ENCODE measurements at places on chromosomes 16 and 17. TPM values are rescaled to one million over a fixed set of nuclear protein-coding genes. Genes with fewer than 3 reads are reported as not detected.

DNA sequence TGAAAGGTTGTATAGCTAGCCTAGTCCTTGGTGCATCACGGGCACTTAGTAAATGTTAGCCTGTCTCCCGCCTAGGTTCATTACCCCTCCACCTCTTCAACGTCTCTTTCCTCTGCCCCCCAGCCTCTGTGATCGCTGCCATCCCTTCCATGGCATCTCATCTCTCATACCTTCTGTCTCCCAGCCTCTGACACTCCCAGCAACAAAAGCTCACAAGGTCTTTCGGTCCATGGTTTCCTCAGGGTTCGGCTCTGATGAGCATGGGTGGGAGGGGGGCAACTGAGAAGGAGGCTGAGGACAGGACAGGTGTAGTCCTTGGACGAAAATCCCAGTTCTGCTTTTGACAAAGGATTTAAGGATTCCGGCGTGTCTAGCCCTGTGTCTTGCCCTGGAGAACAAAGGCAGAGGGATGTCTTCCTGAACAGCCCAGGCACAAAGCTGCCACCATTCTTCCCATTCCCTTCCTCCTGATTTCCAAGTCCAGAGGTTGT is 16.7 kb downstream of the CCR7 start:
- no peak for DNase-seq

DNA sequence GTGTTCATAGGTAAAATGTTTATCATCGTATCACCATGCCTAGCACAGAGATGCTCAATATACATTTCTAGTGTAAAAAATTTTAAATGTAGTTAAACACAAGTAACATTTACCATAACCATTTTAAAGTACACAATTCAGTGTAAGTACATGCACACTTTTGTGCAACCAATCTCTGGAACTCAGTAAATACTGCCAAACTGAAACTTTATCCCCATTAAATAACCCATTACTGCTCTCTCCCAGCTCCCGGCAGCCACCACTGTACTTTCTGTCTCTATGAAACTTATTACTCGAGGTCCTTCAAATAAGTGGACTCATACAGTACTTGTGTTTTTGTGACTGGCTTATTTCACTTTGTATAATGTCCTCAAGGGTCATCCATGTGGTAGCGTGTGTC is 29.0 kb downstream of the RMI2 start:
- no peak for DNase-seq

- DNase-seq: no peak
Measured at GRCh38 chr17:44636562-44636961, 19.7 kb upstream of the MEIOC start.

The HOXB4 gene
- 1.1 TPM for total RNA-seq

The PRKCA gene
- 23.0 TPM for total RNA-seq

The RAB11FIP4 gene
- 4.0 TPM for total RNA-seq

The SLC38A8 gene
- total RNA-seq: not detected

The ZFP3 gene
- total RNA-seq: 0.81 TPM

GRCh38 chr16:67163164-67163998 is 1.2 kb upstream of the HSF4 start:
- no peak for DNase-seq

DNA sequence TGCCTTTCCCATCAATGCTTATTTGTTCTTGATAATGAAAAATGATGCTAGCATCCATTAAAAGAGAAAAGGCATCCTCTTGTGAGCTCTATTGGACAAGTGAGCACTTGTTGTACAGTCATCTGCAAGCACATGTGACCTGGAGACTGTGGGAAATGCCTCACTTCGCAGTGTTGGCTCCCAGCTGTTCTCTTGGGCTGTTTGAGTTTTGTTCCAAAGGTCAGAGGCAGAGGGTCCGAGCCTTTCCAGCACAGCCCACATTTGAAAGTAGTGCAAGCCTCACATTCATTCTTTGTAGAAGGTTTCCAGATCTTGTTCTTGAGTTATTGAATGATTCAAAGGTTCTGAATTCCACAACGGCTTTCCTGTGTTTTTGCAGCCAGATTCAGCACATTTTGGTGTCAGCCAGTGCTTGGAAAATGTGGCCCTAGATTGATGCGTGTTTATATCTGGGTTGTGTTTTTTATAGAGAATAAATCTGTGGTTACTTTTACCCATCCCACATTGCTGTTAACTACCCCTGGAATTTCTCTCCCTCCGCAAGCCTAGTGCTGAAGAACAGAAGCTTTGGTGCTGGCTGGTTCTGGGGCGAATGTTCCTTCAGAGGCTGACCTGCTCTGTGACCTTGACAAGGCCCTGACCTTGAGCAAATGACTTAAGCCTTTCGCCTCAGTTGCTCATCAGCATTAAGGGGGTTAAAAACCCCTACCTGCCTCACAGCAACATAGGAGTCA is 49.8 kb downstream of the CDH1 start:
- peak; percentile 71 for DNase-seq

DNA sequence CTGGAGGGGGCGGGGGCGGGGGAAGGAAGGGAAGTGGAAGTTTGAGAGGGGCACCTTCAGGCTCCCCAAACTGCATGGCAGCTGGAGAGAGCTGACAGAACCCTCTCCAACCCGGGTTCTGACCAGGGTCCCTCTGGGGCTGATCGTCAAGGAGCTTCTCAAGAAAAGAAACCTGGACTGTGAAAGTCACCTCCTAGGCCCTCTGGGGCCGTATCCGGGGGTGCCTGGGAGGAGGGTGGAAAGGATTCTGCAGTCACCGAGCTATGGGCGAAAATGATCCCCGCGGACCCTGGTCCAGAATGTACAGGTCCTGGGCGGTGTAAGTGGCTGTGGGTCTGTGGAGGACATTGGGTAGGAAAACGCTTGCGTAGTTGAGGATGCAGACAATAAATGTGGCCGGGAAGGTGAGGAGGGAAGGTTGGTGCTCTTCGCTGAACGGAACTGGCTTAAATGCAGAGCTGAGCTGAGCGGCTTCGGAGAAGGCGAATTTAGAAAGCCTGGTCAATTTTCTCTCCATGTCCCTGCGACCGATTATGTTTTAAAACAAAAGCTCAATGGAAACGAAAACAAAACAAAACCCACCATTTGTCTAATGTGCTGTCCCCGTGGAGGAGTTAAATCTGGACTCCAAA is 3.6 kb upstream of the LHX1 start:
- DNase-seq: no peak

GRCh38 chr16:14364386-14365199 is 265.5 kb downstream of the PARN start:
- DNase-seq: peak; percentile 52

The CAPNS2 gene
- 0.20 TPM for total RNA-seq

GRCh38 chr16:83888672-83889044 is 10.3 kb upstream of the MLYCD start:
- DNase-seq: no peak

GRCh38 chr17:43892647-43892952 is 14.7 kb downstream of the MPP2 start:
- no peak for DNase-seq

DNA sequence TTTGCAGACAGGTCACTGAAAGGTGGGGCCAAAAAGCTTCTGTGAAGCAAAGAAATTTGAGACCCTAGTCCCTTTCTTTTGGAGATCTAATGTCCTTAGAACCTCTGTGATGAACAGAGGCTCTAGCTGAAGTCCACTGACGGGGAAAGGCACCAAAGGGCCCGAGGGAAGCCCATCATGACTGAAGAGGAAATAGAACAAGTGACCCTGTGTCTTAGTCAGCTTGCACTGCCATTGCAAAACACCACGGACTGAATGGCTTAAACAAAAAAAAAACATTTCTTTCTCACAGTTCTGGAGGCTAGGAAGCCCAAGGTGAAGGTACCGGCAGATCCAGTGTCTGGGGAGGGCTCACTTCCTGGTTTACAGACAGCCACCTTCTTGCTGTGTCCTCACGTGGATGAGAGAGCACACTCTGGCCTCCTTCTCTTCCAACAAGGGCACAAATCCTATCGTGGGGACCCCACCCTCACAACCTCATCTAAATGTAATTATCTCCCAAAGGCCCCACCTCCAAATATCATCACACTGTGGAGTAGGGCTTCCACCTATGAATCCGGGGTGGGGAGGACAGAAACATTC is 24.3 kb upstream of the ASGR2 start:
- DNase-seq: no peak

The SOST gene
- total RNA-seq: not detected

The KCNG4 gene
- total RNA-seq: not detected

GRCh38 chr16:58654560-58655214 is 25.1 kb upstream of the CNOT1 start:
- no peak for DNase-seq

The LHX1 gene
- not detected for total RNA-seq

The GNGT2 gene
- total RNA-seq: 1.3 TPM

- DNase-seq: no peak
Measured at GRCh38 chr17:64282753-64283080, 19.7 kb upstream of the TEX2 start.

DNA sequence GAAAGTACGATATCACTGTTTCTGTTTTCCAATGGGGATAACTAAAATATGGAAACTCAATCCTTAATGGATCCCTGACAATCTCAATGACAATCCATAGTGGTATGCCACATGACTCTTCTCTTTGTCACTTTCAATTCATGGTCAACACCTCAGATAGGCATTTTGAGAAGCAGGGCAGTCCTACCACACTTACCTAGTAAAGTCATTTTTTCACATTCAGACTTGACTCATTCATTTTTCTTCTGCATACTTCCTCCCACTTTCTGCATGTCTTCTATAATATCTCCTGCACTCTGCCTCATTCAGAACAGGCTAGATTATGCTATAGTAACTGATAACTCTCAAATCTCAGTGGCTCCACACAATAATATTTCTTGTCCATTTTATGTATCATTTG is 117.5 kb downstream of the FTO start:
- DNase-seq: no peak

The KCNH4 gene
- not detected for total RNA-seq

DNA sequence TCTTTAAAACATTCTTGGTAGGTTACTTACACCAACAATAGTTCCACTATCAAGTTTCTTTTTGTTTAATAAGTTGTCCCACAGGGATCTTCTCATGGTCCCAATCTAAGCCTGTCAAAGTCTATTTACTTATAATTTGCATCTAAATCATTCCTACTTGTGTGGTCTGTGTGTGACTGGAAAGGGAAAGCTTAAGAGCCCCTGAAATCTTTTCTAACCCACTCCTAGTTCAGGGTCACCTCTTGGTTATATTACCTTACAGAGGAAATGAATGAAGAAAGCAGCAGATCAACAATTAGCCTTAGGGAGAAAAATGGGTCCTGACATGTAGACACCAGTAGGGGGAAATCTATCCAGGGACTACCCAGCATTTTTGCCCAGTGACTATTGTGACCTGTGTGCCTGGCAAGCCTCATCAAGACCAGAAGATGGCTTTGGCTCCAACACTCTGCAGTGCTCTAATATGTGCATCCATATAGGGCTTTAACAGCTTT is 110.4 kb upstream of the HAS3 start:
- no peak for DNase-seq

- peak; percentile 91 for DNase-seq
Measured at GRCh38 chr16:2532494-2533141, 1.4 kb upstream of the CEMP1 start.

GRCh38 chr17:3510090-3510489 is 34.3 kb downstream of the ASPA start:
- DNase-seq: no peak

The SYNGR2 gene
- total RNA-seq: 51.3 TPM

DNA sequence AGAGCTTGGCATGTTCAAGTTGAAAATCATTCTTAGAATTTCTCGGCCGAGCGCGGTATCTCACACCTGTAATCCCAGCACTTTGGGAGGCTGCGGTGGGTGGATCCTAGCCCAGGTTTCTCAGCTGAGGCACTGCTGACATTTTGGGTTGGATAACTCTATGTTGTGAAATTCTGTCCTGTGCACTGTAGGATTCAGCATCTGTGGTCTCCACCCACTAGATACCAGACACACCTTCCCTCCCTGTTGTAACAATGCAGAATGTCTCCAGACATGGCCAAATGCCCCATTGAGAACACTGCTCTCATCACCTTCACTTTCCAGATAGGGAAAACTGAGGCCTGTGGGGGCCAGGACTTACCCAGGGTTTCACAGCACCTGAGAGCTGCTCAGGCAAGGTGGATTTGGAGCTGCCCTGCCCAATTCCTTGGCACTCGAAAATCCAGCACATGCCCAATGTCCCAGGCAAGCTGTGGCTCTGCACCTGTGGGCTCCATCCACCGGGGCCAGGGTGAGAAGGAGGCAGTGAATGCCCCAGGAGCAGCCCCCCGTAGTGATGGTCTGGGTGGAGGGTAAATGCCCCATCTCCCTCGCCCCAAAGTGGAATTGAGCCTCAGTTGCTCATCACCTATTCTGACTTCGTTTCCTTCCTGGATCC is 20.2 kb upstream of the TVP23A start:
- DNase-seq: no peak

The ATP1B2 gene
- 1.2 TPM for total RNA-seq

The AOC3 gene
- total RNA-seq: 12.8 TPM

- DNase-seq: no peak
Measured at GRCh38 chr17:9488556-9488955, 87.1 kb downstream of the STX8 start.

Measured in right lobe of liver (tissue), 6 donors.